ENCODE measurements at places on chromosomes 3 and 15.

GRCh38 chr15:82047453-82048400 is 1.9 kb upstream of the MEX3B start:
- no peak for DNase-seq

- DNase-seq: no peak
Observed at GRCh38 chr15:67186226-67186649, 68.2 kb downstream of the AAGAB start.

DNA sequence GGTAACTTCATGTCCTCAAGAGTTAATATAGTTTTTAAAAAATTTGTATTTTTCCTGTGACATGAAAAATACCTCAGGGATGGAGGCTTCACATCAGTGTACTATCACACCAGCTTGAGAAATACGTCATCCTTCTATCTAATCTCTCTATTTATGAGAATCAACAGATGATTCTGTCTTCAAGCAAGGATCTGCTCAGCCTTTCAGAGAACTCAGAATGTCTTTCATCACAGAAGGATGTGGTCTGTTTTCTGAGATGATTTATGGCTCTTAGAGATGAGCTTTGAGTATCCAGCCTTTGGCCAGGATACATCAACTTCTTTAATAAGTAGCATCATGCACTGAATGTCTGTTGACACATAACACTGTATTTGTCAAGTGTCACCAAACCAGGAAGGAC is 193.9 kb downstream of the DTWD1 start:
- no peak for DNase-seq

DNA sequence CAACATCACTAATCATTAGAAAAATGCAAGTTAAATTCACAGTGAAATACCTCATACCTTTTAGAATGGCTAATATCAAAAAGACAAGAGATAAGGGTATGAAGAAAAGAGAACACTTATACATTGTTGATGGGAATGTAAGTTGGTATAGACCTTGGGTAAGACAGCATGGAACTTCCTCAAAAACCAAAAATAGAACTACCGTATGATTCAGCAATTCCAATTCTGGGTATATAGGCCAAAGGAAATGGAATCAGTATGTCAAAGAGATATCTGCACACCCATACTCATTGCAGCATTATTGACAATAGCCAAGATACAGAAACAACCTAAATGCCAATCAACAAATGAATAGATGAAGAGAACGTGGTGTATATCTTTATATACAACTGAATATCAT is 166.8 kb upstream of the LRRN1 start:
- no peak for DNase-seq

- DNase-seq: no peak
Observed at GRCh38 chr3:34650131-34650530, 851.7 kb downstream of the PDCD6IP start.

DNA sequence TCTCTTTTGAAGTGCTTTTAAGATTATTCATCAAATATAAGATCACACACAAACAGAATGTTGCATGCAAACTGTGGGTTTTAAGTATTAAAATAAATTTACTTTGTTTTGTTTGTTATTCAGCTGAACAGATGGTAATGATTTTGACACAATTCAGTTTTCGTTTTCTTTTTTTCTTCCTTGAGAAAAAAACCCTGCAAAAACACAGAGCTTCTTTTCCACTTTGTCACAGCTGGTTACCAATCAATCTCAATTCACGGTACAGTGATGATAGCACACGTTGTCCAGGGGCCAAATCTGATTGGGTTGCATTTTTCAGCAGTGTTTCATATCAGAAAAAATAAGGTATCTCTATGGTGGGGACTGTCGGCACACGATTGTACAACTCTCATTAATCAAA is 473.6 kb downstream of the ROBO2 start:
- DNase-seq: no peak

DNA sequence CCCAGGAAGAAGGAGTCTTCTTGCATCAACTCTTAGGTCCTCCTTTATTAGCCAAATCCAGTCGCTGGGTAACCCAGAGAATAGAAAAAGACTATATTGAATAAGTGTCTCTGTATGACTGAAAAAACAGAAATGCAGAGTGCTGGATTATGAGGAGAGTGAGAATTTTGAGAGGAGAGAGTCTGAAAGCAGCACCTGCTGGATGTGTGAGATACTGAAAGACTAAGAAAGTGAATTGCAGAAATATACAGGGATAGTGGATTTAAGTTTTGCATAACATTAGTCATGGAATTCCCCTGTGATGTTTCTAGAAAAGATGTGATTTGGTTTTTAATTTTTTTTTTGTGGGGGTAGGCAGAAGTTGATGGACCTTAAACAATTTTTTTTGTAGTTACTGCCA is 296.5 kb downstream of the MECOM start:
- DNase-seq: no peak

DNA sequence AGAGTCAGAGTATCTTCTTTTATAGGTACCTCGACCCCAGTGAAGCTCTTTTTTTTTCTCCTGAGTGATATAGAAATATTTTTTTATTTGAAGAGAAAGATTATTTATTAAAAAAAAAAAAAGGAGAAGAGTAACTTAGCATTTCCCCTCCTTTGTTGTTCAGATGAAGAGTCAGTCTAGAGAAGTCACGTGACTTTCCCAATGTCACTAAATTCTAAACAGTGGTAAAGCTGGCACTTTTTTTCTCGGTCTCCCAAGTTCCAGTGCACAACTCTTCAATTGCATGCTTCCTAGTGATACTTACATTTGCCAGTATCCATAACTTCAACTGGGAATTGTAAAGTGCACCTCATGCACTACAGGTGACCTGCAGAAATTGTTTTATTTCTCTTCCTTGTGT is 448.7 kb downstream of the LPP start:
- DNase-seq: no peak

- no peak for DNase-seq
Observed at GRCh38 chr15:35444557-35445204, 101.3 kb downstream of the DPH6 start.

DNA sequence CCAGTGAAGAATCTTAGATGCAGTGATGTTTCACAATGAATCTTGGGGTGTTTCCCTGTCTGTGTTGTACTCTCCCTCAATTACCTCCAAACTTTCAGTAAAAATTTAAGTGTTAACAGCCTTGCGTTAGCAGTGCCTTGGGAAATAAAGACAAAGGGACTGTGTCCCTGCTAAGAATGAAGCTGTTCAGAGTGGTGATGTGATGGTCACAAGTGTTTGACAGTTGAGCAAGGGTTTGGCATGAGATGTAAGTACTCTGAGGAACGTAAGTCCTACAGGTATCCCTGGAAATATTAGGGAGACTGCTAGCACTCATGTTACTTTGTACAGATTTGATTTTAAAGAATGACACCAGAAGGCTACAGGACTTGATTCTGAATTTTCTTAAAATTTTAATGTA is 304.3 kb upstream of the DPH6 start:
- DNase-seq: no peak

All from NK-92 treated with Interleukin-12 subunit alpha and Interleukin-12 subunit beta, amount 100 ng/mL, for 24 hours (cell line).